ENCODE measurements at places on chromosomes 2 and 18.

- DNase-seq = no peak
Observed at GRCh38 chr2:201357221-201357620, at the start of gene FLACC1. Gene FLACC1, minus strand, starts transcription at chr2:201357345. Its CDS starts 5,941 bp downstream, at chr2:201351404.

DNA sequence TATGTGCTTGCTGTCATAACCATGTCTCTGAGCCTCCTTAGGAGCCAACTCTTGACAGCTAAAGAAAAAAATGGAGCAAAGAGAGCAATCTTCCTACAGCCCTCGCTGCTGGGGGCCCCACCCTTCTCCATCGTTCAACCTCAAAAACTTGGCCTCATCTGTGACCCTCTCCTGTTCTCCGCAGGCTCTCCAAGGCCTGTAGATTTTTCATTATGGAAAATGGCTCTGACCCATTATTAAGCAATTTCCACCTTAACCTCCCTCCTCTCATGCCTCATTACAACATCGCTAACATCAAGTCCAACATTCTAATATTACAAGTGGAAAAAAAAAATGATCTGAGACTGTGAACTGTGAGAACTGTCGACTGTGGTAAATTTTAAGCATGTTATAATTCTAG, 98.7 kb downstream of the SLC8A1 start:
- no peak for DNase-seq

DNA sequence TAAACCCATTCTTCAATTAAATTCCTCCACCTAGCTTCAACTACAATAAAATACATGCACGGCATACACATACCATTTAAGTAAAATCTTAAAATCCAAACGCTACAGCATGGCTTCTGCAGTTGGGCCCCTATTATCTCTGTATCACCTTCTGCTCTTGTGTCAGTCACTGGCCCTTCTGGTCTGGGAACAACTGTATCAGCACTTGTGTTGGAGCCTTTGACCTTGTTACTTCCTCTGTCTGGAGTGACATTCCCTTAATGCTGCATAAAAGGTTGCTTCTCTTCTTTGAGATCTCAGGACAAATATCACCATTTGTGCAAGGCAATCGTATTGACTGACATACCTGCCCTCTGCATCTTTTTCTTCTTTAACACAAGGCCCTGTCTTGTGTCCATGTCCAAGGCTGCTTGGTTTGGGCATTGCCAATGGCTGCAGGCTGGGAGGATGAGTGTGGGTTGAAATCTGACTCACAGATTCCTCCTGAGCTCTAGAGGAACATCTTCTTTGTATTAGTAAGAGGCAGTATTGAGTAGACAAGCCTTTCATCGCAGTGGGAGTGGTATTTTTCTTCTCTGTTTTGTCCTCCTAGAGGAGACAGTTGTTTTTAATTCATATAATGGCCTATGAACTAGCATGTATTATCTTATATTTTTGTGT, 267.8 kb upstream of the TRIB2 start:
- no peak for DNase-seq

GRCh38 chr2:172350839-172351479, 76.4 kb upstream of the ITGA6 start:
- no peak for DNase-seq

GRCh38 chr2:197641666-197642065, 33.7 kb downstream of the RFTN2 start:
- no peak for DNase-seq

- no peak for DNase-seq
Observed at GRCh38 chr2:42752314-42752713, 11.6 kb downstream of the OXER1 start.

GRCh38 chr2:123085484-123085883, 939.6 kb upstream of the CNTNAP5 start:
- DNase-seq = no peak

DNA sequence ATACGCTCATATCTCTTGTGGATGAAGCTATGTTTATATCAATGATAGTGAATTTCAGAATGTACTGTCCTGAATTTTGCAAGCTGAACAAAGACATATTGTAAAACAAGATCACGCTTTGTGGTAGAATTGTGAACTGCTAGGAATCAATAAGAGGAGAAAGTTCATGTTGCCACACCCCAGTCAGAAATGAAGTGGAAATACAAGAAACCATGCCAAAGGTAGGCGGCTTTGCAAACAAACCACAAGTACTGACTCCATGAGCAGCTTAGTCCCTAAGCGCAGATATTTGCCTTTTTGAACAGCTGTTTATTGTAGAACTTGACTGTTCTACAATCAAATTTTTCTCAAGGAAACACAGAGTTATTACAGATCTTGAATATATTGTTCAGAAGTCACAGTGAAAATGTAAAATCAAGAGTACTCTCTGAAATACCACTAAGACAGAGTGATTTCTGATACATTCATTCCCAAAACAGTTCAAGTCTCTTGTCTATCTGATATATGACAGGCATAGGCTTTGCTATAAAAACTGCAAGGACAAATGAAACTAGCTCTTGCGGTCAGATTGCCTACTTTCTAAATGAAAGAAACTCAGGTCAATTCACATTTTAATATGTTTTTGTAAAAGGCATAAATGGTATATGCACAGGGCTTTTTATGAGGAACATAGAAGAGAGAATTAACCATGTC, 120.9 kb upstream of the CDH19 start:
- peak; percentile 4 for DNase-seq

DNA sequence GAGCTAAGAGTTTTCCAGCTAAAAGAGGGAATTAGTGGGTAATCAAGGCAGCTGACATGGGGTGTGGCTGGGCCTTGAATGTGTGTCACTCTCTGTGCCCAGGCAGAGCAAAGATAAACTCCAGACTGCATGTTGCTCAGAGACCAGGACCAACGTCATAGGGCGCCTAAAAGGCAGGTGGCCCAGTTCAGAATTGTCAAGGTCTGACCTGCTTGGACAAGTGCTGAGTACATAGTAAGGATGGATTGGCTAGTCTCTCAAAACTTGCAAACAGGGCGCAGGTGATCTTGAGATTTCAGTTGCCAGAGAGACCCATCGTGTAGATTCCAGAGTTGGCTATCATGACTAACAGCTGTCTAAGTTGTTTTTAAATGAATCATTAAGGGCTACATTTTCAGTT, 19.0 kb downstream of the CLUL1 start:
- DNase-seq = no peak

DNA sequence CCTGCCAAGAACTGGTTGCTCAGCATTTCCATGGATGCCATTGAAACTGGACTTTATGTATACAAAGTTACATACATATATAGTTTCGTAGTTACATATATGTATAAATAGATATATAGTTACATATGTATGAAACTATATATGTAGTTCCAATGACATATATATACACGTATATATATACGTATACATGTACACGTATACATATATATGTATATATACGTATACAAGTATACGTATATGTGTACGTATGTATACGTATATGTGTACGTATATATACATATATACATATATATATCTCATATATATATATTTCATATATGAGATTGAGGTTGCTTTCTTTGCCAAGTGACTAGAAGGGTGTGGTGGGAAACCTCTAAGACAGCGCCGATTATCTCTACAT, 10.6 kb upstream of the TMEM131 start:
- DNase-seq = no peak

DNA sequence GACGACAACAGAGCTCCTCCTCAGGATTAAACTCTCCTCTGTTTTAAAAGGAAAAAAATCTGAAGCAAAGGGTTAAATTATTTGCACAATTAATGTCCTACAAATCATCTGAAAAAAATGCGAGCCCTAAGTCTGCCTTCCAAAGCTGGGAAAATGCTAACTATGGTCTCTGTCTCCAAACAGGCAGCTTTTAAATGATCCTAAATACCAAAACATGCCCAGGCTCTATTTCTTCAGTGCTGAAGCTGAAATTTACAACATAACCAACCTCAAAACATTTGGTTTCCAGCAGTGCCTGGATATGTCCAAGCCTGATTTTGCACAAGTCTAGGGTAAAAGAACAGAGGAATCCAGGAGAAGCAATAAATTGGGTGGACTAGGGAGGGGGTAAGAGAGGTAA, 57.2 kb downstream of the LBH start:
- no peak for DNase-seq

- no peak for DNase-seq
Observed at GRCh38 chr2:185201063-185201462, 537.5 kb upstream of the FSIP2 start.

GRCh38 chr2:239566162-239566994, 165.6 kb upstream of the HDAC4 start:
- DNase-seq = no peak

DNA sequence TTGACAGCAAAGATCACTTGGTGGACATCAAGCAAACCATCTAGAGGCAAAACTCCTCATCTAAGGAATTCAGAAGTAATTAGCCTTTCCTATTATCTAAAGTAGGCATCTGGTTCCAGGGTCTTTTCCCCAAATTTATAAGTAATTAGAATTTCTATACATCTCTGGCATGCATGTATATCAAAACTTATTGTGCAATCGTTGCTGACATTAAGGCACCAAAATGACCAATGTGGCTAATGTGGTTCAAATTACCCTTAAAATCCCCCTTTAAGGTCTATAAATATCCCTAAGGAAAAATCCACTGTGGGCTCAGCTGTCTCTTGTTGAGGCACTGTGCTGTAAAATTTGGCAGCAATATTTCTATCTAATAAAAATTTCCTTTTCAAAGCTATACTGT, 695.9 kb upstream of the LRRTM4 start:
- DNase-seq = no peak

DNA sequence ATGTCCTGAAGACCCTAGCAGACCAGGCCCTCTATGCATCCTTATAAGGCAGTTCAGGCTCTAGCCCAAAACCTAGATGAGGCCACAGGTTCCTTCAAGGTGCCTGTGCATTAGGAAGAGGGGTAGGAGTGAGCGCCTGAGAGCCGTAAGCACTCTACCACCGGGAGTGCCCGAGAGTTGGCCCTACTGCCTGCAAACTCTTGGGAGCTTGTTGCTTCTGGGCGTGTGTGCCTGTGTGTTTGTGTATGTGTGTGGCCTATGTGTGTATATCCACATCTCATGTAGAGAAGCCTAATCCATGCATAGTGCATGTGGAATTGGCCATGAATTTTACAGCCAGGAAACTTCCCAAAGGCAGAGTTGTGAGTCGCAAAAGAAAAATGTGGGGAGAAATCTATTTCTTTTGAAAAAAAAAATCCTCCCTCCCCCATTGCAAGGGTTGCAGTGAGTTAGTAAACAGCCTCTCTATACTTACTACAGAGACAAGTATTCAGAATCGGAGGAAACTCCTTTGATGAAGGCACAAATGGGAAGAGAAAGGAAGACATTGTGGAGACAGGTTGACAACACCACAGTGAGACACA, 96.8 kb downstream of the ADD2 start:
- DNase-seq = peak; percentile 34

GRCh38 chr18:66346833-66347588, 256.9 kb downstream of the CDH19 start:
- no peak for DNase-seq

GRCh38 chr2:214543386-214543955, 132.6 kb downstream of the VWC2L start:
- DNase-seq = peak; percentile 38

DNA sequence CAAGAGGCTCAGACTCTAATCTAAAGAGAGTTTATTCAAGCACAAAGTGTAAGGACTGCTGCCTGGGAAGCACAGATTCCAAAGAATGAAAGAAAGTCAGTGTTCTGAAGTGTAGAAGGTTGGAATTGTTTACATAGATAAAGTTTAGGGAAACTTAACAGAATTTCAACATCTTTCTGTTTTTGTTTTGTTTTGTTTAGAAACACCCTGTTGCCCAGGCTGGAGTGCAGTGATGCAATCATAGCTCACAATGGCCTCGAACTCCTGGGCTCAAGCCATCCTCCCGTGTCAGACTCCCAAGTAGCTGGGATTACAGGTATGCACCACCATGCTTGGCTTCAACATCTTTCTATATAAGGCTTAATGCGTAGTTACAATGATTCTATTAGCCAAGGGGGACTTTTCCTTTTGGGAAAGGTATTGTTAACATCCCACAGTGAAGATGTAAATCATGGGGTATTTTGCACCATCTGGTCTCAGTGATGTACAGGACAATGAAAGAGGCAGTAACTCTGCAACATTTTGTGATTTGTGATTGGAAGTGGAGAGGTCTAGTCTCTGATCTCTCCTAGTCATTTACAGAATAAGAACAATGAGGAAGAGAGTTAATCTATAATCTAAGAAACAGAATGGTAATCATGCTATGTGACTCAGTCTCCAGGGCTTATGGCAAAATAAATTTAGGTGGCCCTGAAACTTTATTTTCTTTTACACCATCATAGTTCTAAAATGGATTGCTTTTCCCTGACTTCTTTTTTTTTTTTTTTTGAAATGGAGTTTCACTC, 45.6 kb upstream of the MSH6 start:
- DNase-seq = no peak

DNA sequence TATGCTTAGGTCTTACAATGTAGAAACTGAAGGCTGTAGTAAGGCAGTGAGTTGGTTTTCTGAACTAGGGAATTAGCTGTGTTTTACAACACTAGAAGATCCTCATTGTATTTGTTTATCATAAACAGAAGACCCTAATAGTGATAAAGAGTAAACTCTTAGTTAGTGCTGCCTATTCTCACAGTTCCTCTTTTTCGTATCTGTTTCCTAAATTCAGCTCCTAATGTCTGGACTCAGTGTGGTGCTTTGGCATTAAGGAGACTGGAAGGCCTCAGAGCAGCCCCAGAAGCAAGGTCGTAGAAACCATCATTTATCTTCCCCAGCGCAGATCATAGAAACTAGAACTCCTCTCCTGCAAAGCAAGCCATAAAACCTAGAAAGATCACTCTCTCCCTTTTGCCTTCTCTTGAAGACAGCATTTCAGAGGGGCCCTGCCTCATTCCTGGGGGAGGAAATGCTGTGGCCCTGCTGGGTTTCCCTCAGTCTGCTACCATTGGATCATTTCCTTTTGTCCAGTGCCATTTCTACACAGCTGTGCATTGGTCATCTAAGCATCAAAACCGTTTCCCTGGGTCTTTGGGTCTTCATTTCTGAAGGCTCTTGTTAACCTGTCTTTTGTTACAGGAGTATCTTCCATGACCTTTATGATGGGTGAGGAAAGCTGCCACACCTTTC, 4.7 kb downstream of the ACP1 start:
- no peak for DNase-seq

- no peak for DNase-seq
Observed at GRCh38 chr2:85951351-85952067, 62.7 kb upstream of the ST3GAL5 start.

- DNase-seq = no peak
Observed at GRCh38 chr2:219252900-219253752, at the start of gene TUBA4B. Gene TUBA4B, plus strand, starts transcription at chr2:219253243. Its CDS starts 165 bp downstream, at chr2:219253408.

GRCh38 chr2:216775043-216775453, 79.7 kb upstream of the IGFBP5 start:
- DNase-seq = peak; percentile 92

GRCh38 chr2:222939208-222939856, 78.5 kb downstream of the ACSL3 start:
- peak; percentile 52 for DNase-seq

DNA sequence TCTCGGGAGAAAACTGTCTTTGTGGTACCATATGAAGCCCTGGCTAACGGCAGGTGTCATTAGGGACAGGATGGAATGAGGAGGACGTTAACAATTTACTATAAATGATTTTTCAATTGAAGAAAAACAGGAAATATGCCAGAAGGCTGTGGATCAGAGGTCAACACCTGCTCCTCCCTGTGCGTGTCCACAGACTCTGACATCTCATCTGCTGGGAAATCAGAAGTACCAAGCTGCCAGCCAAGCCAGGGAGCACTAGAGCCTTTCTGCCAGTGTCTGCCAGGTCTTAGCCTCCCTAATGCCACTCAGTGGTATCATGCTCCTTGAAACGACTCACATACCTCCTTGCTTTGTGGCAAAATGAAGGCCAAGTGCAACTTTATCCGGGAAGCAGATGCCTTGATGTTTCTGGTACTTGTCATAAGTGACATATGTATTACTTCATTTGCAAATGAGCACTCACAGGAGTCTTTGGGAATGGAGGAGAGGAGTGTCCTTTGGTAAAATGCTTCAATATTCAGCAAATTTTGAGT, 541.1 kb downstream of the SATB2 start:
- no peak for DNase-seq
